ENCODE measurements at places on chromosomes 7 and 10. TPM values are rescaled to one million over a fixed set of nuclear protein-coding genes. Genes with fewer than 3 reads are reported as not detected.

GRCh38 chr7:4700577-4701235 is 18.6 kb downstream of the FOXK1 start:
- peak; percentile 96 for DNase-seq

GRCh38 chr10:77801474-77802161 is 124.9 kb downstream of the DLG5 start:
- DNase-seq: peak; percentile 77

Gene GPRIN2
- not detected for polyA plus RNA-seq

Gene WDR86
- polyA plus RNA-seq: not detected

DNA sequence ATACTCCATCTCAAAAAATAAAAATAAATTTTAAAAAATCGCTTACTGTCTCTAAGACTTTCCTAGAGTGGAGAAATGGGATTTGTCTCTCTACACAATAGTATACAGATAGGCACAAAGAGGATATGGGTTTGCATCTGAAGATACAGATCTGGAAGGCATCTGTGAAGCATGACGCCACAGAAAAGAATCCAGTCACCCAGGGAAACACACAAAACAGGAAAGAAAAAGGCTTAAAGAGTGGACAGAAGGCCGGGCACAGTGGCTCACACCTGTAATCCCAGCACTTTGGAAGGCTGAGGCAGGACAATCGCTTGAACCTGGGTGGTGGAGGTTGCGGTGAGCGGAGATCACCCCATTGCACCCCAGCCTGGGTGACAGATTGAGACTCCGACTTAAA is 61.3 kb downstream of the SKIDA1 start:
- peak; percentile 25 for DNase-seq

DNA sequence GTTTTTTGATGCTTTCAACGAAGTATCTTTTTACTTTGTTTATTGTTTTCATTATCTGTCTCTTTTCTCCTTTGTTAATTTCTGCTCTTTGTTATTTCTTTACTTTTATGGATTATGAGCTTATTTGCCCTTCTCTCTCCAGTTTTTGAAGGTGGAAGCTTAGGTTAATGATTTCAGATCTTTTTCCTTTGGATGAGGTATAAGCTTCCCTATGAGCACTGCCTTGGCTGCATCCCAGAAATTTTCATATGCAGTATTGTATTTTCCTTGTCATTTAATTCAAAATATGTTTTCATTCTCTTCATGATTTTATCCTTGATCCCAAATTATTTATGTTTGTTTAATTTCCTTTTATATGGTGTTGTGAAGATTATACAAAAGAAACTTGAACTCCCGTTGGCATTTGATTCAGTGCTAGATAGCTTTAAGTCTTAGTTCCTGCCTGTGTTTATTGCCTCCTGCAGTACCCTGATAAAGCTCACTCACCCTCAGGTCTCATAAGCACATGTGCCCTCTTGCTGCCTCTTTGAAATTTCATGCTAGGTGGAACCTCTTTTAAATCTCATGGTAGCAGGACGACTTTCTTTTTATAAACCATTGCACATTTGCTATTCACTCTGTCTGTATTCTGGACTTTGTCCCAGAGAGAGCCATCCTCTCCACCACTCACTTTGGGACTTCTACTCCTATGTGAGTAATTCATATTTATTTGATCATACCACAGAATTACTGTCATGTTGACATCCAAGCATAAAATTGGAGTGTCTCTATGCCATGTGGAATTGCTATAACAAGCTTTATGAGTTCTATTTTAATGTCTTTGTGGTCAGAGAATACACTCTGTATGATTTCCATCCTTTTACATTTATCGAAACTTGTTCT is 23.0 kb upstream of the CEP41 start:
- DNase-seq: no peak

- DNase-seq: peak; percentile 63
Observed at GRCh38 chr7:45890902-45891461, 2.7 kb downstream of the IGFBP1 start.

DNA sequence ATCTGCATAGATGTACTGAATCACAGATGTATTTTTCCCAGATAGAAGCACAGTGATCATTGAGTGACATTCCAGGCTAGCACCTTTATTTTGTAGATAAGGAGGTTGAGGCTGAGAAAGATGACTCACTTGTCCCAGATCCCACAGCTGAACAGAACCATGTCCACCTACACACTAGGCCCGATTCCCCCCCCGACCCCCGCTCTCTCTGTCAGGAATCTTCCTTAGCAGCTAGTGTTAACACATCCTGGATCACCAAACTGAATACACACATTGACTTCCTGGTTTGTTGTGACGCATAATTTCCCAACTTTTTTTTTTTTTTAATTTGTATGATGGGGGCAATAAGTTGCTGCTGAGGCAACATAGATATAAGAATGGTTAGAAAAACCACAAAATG is 5.2 kb downstream of the SFMBT2 start:
- peak; percentile 4 for DNase-seq

DNA sequence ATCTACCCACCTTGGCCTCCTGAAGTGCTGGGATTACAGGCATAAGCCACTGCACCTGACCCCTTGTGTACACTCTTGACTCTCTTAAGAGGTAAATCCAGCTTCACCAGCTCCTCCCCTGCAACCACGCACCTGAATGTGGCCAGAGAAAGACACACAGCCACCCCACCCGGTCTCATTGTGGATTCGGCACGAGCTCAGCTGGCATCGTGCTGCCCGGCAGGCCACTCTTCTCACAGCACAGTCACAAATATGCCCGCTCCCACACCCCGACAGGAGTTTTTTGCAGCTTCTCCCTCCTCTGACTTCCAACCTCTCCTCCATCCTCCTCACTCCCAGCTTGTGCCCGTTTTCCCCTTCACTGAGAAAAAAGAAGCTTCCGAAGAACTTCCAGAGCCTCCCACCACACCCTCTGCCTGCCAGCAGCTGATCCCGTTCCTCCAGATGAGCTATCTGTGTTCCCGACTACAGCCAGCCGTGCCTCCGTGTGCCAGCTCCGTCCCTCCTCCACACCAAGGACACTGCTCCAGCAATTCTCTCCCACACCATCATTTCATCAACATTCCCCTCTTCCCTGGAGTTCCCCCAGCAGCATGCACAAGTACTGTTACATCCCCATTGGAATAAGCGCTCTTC is 8.0 kb upstream of the SMARCD3 start:
- DNase-seq: peak; percentile 42
